PC-9 (cell line): ENCODE measurements at places on chromosomes 5 and 9.

GRCh38 chr9:131874916-131875670 lies 135.2 kb upstream of the RAPGEF1 start:
- DNase-seq = no peak

DNA sequence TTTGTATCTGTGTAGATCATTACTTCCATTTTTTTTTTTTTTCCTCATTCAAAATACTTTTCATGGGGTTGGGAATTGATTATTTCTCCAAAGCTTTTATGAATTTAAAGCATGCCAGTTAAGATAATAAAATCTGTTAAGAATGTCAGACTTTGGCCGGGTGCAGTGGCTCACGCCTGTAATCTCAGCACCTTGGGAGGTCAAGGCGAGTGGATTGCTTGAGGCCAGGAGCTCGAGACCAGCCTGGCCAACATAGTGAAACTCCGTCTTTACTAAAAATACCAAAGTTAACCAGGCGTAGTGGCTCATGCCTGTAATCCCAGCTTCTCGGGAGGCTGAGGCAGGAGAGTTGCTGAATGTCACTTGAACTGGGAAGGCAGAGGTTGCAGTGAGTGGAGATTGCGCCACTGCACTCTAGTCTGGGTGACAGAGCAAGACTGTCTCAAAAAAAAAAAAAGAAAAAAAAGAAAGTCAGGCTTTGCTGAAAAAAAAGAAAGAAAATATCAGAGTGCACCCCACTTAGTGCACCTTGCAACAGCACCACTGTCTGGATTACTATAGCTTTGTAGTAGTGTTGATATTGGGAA lies 18.5 kb downstream of the TBC1D2 start:
- DNase-seq = no peak

- peak; percentile 63 for DNase-seq
These were observed 8.9 kb downstream of the DNLZ start for GRCh38 chr9:136354592-136355085.

GRCh38 chr5:95821110-95822021 lies 1.2 kb downstream of the GLRX start:
- no peak for DNase-seq

- no peak for DNase-seq
These were observed 151.9 kb downstream of the EBF1 start for GRCh38 chr5:158947846-158948245.

DNA sequence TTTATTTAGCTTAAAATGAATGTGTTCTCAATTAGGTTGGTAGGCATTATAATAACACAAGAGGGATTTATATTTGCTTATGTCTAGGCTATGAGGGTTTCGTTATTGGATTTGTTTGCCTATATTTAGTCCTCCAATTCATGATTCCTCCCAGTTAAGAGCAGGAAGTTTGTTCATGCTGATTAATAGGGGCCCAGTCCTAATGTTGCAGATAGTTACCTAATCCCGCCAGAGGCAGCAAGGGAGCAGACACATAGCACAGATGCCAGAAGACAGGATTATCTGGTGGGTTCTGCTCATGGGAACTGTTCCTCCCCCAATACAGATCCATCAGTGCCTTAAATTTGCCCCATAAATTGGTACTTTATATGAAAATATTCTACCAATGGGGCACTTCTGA lies 100.8 kb upstream of the TLE4 start:
- DNase-seq = no peak

- DNase-seq = peak; percentile 63
These were observed 49.6 kb upstream of the FOXE1 start for GRCh38 chr9:97803167-97804058.

DNA sequence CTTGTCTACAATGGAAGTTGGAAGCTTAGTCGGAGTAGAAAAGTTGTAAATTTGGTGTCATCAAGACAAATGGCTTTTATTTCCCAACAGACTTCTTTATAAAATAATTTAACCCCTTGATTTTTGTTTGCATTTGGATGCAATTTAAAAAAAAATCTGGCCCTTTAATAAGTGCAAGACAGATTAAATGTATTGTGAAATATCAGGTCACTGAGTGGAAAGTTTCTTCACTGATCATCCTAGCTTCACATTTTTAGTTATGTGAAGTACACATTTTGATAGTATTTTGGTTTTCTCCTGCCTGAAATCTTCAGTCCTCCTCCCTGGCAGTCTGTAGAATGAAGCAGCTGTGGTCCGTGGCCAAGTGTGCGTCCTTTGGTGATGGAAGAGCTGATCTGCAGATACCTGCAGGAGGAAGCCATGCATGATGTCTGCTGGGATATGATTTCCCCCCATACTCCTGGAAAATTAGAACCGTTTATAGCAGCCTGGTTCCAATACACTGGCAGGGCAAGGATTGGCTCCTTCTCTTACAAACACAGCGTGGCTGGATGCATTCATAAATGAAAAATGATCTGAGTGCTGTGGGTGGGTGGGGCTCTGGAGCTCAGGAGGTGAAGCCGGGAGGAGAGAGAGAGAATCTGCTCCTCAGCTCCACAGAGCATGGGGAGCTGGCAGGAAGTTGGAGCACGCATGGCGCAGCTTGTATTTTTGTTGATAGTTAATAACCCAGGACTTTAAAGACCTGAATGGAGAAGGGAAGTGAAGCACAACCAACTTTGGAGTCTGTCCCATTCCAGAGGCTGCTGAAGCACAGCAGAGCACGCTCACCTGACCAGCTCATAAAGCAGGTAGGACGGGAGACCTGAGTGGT lies 238.4 kb downstream of the GOLPH3 start:
- DNase-seq = no peak

DNA sequence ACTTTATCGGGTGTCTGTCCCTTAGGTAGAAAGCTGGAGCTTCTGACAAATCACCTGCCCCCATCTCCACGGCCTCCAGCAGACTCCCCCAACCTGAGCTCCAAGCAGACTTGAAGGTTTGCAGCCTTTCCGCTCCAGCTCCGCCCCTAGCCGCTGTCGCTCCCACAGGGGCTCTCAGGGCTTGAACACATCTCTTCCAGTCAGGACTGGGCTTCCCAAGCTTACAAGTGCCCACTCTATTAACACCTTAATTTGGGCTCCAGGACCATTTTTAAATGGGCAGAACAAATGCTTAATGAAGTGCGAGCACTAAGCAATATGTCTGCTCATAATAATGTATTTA lies 17.2 kb upstream of the SLC25A51 start:
- DNase-seq = no peak

GRCh38 chr9:111524731-111525055 lies 286 bp upstream of the ZNF483 start:
- DNase-seq = no peak

DNA sequence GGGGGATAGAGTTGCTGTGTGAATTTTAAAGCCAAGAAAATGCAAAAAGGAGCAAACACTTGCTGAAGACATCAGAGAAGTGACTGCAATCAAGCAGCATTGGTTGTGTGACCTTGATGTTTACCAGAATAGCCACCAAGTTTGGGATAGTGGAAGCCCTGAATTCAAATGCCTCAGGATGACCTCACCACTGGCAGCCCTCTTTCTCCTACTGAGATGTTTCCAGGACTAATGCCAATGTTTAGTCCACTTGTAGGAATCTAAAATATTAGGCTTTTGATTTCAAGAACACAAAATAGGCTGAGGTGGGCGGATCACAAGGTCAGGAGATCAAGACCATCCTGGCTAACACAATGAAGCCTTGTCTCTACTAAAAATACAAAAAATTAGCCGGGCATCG lies 112.2 kb upstream of the NUDT12 start:
- no peak for DNase-seq

DNA sequence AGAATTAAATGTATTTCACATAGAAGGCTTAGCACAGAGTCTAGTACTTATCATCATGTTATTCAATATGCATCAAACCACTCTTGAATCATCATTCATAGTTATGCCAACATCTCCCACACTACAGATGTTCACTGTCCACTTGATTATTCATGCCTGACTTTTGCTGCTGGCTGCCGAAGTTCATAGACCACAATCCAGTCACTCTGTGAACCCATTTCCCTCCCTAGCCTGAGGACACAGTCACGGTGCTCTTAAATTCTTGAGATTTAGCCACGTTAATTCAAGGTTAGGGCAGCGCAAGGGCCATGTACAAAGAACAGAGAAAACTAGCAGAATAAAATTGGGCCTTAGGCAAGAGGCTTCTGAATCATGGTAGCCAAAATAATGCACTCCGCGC lies 32.4 kb downstream of the ABCA1 start:
- no peak for DNase-seq

DNA sequence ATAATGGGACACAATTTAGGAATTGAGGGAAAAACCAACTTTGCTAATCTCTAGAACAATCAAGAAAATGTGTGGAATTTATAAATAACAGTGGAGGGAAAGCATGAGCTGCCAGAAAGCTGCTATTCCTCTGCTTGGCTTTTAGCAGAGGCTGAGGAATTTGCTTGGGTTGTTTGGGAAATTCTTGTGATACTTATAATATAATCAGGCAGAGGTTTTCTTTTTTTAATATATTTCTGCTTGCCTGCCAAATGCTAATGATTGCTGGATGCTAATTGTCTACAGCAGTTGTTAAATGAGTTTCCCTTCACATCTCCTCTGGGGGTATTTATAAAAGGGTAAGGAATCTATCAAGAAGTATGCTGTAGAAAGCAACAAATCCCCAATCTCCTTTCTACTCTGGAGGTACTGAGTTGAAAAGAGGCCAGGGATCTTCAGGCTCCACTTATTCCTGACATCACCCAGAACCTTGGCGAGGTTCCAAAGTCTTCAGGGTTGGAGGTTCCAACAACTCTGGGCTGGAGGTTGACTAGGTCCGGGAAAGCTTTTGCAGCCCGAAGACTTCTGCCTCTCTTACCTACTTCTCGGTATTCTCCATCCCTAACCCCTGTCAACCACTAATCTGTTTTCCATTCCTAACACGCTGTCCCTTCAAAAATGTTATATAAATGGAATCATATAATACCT lies 60.4 kb upstream of the TMED7 start:
- no peak for DNase-seq

DNA sequence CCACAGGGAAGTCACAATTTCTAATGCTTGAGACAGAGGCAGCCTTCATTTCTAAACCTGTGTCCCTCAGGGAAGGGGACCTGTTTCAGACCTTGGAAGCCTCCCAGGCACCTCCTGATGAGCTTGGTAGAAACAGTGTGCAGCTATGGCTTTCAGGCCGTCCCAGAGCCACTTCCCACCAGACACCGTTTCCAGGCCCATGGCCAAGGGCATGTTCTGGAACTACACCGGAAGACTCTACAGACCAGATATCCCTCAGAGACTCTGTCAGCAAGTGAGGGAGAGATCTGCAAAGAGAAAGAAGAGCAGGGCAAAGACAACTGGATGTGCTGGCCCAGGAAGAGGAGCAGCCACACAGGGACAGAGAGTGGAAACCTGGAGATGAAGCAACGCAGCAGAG lies 82.2 kb upstream of the HSPA9 start:
- no peak for DNase-seq

GRCh38 chr5:142095651-142096330 lies 12.8 kb upstream of the NDFIP1 start:
- DNase-seq = peak; percentile 11

GRCh38 chr5:111787006-111787405 lies 30.0 kb upstream of the NREP start:
- DNase-seq = no peak

DNA sequence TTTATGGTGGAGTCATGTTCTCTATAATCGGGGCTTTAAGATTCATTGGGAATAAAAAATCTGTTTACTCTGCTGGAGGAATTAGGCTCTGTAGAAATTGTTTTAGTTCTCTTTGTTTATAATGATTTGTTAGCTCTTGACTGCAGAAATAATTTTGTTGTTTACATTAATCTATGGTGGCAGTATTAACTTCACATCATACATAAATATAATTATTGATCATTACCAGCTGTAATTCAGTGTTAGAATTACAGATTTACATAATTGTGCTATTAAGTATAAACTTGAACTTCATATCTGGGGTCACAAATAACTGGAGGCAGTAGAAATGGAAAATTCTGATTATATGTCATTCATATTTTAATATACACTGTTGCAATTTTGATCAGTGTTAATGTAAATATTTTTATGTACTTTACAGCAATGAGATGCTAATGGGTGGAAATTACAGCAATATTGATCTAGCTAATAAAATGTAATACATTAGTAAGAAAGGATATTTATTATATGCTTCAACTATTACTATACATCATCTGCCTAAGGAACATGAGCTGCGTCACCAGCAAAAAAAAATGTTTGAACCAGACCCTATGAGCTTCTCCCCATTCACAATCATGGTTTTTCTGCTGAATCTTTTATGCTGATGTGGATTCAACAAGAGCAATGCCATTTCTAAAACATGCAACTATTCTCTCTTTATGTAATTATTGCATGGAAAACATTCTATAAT lies 846.6 kb downstream of the NR2F1-AS1 start:
- DNase-seq = no peak

DNA sequence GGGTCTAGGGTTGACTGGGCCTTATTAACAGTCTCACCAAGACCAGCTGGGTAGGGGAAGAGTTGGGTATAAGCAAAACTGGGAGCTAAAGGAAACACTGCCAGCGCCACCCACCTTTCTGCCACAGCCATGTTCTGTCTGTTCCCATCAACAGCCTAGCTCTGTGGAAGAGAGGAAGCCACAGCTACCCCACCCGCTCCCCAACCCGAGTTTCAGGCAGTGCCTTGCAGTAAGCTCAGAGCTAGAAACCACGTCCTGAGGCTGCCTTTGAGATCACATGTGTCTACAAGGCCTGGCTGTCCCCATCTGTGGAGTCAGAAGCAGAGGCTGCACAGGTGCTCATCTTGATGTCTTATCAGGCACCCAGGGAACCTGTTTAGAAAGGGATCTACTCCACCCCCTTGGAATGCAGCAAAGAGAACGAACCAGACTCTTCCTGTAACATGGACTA lies 15.3 kb downstream of the HNRNPH1 start:
- DNase-seq = no peak

GRCh38 chr5:113212244-113212920 lies 222.4 kb downstream of the TSSK1B start:
- peak; percentile 3 for DNase-seq

DNA sequence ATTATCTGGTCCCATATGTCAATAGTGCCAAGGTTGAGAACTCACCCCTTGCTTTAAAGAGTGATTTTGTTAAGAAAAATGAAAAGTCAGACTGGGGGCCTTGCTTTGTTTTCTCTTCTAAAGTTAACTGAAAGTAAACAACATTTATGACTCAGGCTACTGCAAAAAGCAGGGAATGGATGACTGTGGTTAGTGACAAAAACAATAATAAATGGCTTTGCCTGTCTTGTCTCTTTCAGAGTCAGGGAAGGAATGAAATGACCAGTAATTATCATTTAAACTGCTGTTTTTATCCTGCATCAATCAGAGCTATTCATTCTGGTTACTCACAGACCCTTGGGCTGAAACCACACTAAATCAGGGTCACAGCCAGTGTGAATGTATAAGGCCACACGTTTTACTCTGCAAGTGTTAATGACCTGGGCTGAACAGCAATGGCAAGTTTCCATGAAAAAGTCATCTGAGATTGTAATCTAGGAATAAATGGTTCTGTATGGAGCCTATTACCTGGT lies 112.2 kb downstream of the ZNF608 start:
- DNase-seq = peak; percentile 67

- no peak for DNase-seq
These were observed 47.6 kb downstream of the ACO1 start for GRCh38 chr9:32431940-32432555.

GRCh38 chr5:7376871-7377270 lies 19.1 kb upstream of the ADCY2 start:
- DNase-seq = no peak
